ENCODE measurements at places on chromosomes 4 and X.

DNA sequence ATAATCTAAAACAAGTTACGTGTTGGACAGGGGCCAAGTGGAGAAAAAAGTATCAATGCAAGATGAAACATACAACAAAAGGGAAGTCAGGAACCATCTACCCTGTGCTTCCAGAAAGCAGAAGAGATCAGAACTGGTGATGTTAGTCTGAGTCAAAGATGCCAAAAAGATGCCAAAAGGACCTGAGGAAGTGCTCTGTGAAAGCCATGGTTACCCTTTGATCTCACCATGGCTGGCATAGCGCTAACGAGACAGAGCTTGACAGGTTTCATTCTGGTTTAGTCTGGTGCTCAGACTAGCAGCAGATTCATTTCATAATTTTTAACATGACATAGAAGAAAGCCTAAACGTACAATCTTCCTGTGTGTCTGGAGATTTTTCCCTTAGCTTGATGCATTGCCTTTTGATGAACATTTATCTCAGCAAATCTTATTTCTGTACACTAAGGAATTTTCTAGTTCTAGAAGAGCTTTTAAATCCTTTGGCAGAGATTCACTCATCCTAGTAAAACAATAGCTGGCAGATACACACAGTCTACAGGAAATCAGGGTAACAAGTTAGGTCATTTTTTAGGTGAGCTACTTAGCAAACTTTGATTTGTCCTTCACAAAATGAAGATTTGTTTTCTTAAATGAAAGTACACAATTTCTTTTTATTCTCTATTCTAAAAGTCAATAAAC, 87.7 kb downstream of the COL25A1 start:
- DNase-seq: no peak

DNA sequence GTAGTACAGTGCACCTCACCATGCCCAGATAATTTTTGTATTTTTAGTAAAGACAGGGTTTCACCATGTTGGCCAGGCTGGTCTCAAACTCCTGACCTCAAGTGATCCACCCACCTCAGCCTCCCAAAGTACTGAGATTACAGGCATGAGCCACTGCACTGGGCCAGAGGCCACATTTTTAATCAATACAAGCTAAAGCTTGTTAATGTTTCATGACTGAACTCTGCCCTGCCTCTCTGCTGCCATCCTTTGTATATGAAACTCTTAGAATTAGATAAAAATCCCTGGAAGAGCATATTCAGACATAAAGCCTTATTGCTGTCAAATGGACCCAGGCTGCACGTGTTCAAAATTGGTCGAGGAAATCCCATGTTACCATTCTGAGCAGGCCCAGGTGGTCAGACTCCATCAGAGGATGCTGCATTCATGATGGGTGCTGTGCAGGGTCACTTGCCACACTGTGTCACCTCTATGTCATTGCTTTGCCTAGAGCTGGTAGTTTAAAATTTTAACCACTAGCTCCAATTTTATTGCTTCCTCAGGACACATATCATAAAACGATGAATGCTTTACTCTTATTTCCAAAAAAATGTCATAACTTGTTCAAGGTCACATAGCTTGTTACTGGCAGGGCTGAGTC, 45.2 kb downstream of the LNX1 start:
- DNase-seq: no peak

DNA sequence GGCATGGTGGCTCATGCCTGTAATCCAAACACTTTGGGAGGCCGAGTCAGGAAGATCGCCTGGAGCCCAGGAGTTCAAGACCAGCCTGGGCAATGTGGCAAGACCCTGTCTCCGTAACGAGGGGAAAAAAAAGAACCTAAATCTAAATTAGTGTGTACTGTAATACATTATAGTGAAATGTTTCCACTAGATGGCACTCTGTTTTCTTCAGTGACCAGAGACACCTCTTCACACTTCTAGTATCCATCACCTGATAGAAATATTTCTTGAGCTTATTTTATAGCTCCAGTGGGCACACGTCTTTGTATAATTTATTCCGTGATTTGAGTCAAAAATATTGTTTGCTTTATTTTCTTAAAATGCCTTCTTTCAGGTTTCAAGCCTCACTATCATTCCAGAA, 600.9 kb upstream of the DIPK2B start:
- no peak for DNase-seq

GRCh38 chrX:123876177-123876576, 16.3 kb downstream of the XIAP start:
- DNase-seq: no peak

GRCh38 chr4:16227462-16227868, 1.2 kb upstream of the TAPT1 start:
- no peak for DNase-seq

- no peak for DNase-seq
Measured at GRCh38 chrX:68931345-68931744, 102.5 kb downstream of the EFNB1 start.
